ENCODE measurements at places on chromosomes 6 and 20.

DNA sequence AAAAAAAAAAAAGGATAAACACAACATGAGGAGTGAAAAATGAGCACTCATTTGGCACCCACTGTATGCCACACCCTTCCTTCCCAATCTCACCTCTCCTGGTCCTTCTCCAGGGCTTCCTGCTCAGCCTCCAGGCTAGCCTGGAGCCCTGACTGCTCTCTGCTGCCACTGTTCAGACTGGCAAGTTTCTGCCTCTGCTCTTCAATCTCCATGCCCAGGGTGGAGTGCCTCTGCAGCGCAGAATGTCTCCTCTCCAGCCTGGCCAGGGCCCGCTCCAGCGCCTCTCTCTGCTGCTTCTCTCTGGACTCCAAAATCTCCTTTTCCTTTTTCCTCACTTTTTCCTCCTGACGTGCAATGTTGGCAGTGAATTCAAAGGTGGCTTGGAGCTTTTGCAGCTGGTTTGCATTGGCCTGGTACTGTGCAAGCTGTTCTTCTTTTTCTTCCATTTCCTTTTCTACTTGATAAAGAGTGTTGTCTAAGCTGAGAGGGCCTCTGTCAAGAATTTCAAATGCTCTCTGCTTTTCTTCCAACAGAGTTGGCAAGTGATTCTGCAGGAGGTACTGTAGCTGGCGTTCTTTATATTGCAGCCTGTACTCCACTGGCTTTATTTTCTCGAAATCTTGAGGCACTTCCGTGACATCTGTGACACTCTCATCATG, 194.4 kb downstream of the KIF16B start:
- H3K27me3 ChIP-seq, result no peaks in the 10 kb centered on the region
- H3K4me1 ChIP-seq, result no peaks in the 10 kb centered on the region
- no peaks in the 10 kb centered on the region for H3K36me3 ChIP-seq
- no peak for DNase-seq
- no peak overlapping the region for H3K27ac ChIP-seq

DNA sequence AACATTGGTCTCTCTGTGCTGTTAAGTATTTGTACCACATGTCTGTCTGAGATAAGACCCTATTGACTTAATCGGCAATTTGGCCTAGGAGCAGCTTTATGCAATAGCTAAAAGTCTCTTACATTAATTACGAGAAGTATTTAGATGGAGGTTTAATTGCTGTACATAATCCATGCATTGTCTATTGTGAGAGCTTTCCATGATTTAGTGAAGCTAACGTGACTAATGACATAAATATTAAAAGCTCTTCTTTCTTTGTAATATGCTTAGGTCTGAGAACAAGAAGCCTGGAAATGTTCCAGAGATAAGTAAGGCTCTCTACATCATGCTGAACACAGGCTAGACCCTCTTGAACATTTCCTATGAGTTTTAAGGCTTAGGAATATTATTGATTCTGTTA, 32.7 kb upstream of the FAM83B start:
- H3K4me3 ChIP-seq, result no peak overlapping the region
- H3K27ac ChIP-seq, result no peak overlapping the region
- H3K27me3 ChIP-seq, result no peaks in the 10 kb centered on the region

DNA sequence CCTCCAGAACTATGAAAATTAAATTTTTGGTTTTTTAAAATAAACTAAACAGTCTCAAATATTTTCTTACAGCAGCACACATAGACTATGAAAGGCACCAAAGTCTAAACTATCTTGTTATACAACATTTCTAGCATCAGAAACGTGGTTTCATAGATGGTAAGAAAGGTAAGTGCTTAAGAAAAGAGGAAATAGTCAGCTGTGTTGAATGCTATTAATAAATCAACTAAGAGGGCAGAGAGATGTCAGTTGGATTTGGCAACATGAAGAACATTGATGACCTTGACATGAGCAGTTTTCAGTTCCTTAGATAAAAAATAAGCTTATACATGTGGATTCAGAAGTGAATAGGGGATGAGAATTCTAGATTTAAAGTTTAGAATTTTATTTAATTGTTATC, 113.6 kb downstream of the RFX6 start:
- no peaks in the 10 kb centered on the region for H3K36me3 ChIP-seq
- no peak for DNase-seq
- no peaks in the 10 kb centered on the region for H3K27me3 ChIP-seq

GRCh38 chr6:137210903-137211302, 8.3 kb downstream of the IFNGR1 start:
- no peak for DNase-seq
- no peak overlapping the region for H3K4me3 ChIP-seq

DNA sequence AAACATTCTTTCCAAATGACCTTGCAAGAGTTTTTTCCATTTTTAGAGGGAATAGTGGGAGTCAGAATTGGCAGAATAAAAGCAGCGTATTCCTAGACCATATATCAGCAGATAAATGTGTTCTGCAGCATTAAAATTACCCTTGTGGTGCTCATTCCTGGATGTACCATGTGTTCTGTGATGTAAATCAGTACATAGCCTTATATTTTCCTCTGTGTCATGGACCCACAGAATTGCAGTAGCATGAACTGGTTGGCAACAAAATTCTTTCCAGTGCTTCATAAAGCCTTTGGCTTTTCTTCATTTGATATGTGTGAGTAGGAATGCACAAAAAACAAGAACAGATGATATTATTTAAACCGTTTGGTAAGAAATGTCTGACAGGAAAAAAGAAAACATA, 32.5 kb downstream of the ANKEF1 start:
- H3K4me1 ChIP-seq, result no peaks in the 10 kb centered on the region
- H3K36me3 ChIP-seq, result no peaks in the 10 kb centered on the region
- H3K27me3 ChIP-seq, result no peaks in the 10 kb centered on the region

All from PC-3 (cell line).